Epithelial cell of esophagus (primary cell): ENCODE measurements at places on chromosomes 7 and 10.

GRCh38 chr7:39017369-39017915, 39.7 kb downstream of the POU6F2 start:
- DNase-seq: no peak

GRCh38 chr7:105905910-105906568, 29.6 kb upstream of the ATXN7L1 start:
- no peak for DNase-seq

DNA sequence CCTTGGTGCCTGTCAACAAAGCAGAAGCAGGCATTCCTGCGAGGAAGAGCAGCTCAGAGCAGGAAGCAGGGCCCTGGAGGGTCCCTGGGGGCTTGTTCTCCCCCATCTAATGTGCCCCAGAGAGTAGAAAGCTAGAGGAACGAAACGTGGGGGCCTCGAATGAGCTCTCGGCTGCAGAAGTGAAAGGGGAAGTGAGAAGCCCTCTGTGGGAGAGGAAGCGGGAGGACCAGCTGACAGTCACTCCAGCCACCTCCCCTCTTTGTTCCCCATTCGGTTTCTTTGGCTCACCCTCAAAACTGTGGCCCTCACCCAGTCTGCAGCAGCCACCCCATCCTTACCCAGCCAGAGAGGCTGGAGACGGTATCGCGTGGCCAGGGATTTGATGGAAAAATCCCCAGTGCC, 25.0 kb downstream of the C10orf105 start:
- no peak for DNase-seq

GRCh38 chr10:53719658-53720057, 947.1 kb upstream of the MBL2 start:
- DNase-seq: no peak

- DNase-seq: peak; percentile 1
Observed at GRCh38 chr10:130686689-130687300, 550.6 kb downstream of the GLRX3 start.

DNA sequence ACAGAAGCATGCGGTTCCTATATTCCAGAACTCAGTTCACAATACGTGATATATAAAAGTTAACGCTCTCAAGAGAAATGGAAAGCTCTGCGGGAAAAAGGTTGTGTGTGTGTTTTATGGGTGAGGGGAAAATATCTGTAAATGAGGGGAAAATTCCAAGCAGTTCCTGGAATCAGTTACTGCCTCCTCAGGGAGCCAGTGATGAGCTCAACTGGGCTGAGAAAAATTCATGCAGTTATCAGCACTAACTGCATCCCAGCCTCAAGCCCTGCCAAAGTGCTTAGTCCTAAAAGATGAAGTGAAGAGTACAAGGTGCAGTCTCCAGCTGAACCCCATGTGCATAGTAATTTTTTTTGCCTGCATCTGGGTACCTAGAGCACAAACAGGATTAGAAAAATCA, 191.9 kb downstream of the CDK14 start:
- DNase-seq: no peak

GRCh38 chr7:128323040-128323439, 20.7 kb downstream of the RBM28 start:
- DNase-seq: no peak

- no peak for DNase-seq
Observed at GRCh38 chr7:94367949-94368348, 26.7 kb upstream of the COL1A2 start.

GRCh38 chr10:18583575-18584270, 67.7 kb downstream of the NSUN6 start:
- DNase-seq: no peak

DNA sequence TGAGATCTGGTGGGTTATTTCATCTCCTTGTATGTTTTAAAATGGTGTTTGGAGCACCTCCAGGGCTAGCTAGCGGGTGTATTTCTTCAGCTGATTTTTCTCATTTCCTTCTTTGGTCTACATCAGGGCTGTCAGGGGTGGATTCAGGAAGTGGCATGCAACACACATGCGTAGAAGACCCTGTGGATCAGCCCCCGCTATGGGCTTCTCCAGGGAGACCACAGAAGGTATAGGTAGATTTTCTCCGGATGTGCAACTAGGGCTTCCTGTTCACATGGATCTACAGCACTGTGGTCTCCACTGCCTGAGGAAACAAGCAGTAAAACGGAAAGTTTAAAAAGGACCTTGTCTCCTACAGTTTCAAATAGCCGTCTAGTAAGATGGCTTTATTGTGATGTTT, 10.4 kb downstream of the NUB1 start:
- no peak for DNase-seq

GRCh38 chr7:63039882-63040281, 958.8 kb upstream of the ZNF722 start:
- no peak for DNase-seq

DNA sequence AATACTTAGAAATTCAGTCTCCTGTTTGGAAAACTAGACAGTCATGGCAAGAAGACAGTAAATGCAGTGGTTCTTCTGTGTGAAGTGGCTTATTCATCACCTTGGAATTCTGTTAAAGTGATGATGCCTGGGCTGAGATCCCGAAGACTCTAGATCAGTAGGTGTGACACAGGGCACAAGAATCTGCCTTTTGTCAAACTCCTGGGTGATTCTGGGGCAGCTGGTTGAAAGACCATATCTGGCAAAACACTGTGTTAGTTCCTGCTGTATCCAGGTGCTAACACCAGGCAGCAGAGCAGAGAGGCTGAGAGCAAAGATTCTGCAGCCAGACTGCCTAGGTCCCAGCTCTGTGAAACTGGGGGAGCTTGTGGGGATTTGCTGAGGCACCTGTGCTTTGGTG, 26.5 kb downstream of the MRC1 start:
- peak; percentile 90 for DNase-seq

GRCh38 chr7:45919231-45919784, 1.8 kb downstream of the IGFBP3 start:
- no peak for DNase-seq

DNA sequence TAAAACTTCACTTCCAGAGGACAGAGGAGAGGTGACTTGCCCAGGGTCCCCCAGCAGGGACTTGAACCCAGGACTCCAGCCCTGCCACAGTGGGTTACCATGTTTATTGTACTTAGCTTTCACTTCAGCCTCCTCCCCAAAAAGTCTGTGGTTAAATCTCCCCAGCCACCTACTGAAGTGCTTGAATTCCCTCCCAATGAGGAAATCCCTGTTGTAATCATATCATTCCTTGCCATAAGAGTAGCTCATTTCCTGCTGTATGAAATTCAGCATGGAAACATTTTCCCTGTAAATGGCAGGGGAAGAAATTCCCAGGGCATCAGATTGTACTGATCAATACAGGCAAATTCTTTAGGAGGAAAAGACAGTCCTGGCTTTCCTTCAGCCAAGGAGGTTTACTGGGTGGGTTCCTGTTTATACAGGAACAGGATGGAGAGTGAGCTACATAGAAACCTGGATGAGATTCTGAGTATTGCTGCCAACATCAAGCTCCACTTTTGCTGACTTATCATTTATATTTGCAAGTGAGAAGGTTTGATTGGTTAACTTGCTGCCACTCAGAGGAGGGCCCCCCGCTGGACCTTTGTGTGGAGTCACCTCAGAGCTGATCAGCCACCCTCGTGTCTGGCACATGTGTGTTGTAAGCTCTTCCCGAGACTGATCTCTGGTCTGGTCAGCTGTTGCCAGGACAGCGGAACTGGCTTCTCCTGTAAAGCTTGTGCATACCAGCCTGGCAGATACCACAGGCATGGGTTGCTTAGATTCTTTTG, 16.4 kb upstream of the PDZD8 start:
- DNase-seq: peak; percentile 45

GRCh38 chr7:158842486-158842885, 13.2 kb upstream of the ESYT2 start:
- DNase-seq: no peak

DNA sequence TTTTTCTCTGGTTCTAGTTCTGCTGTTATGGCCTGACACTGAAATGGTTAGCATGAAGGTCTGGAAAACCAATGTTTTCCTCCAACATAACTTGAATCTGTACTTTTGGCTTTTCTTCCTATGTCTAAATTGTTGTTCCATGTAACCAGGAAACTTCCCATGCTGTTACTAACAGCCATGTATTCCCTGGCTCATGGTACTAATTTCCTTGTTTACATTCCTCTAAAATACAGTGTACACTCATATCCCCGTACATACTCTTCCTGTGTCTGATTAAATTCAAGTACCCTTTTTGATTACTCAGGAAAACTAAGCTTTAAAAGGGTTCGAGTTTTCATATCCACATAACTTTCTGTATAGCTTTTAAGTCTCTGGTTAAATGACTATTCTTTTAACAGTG, 12.3 kb upstream of the ACSM6 start:
- peak; percentile 57 for DNase-seq

DNA sequence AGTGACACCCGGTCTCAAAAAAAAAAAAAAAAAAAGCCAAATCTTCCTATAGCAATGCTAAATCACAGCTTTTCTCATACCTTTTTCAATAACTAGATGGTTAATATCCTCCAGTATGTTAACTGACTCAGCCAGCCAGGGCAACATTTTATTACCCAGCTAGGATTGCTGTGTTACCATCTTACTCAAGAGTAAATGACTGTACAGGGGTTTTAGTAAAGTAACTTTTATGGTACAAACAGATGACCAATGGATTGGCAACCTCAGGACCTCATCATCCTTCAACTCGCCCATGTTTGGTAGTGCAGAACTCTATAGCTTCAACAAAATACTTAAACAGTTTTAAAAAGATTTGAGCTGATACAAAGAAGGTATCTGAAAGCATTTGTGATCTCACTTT, 59.5 kb downstream of the HBP1 start:
- no peak for DNase-seq

GRCh38 chr10:18436902-18437301, 214.5 kb downstream of the NSUN6 start:
- DNase-seq: no peak

GRCh38 chr10:122877264-122877663, 2.1 kb downstream of the FAM24B start:
- DNase-seq: peak; percentile 44

DNA sequence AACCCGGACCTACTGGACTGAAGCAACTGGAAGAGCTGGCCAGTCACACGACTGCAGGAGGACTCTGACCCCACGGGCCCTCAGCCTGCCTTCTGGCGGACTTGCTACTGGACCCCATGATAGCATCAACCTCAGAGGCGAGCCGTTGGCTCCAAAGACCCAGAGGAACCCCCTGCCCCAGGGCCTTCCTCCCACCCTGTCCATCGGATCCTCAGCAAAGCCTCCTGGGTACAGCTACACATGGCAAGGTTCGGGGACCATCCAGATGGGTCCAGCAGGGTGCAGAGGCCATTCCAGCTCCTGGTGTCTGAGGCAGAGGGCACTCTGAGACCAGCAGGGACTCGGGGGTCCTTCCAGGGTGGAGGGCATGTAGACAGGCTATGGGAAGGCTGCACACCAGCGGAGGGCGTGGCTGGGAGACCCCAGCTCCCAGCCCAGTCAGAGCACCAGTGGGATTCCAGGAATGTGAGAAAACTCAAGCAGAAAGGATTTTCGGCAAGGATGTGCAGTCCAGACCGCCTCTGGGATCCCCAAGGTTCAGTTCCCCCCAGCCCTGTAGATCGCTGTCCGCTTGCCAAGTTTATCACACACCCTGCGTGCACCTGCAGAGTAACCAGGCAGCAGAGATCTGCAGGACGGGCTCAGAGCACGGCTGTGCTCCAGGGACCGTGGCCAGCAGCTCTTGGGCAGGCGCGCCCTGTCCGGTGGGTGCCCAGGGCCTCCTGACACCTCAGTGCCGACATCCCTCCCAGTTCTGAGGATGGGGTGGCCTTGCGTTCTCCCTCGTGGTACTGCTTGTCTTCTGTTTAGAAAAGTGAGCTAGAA, 89.8 kb upstream of the PPP2R2D start:
- DNase-seq: no peak

DNA sequence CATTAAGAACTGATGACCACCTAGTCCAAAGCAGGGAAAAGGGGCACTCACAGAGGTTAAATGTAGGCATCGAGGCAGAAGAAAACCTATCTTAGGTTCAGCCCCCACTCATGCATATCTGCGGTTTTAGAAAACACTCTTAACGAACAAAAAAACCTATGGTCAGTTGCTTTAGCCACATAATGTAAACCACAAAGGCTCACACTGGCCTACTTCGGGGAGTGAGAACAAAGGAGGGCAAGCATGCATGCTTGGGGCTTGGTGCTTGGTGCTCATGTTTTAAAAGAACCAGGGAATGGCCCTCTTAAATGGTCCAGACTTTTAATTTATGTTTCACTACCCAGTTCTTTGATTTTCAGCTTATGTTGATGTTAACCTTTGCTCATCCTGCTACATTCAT, 14.2 kb downstream of the INSYN2A start:
- DNase-seq: no peak

- no peak for DNase-seq
Observed at GRCh38 chr7:115997221-115997620, 33.3 kb downstream of the TFEC start.

- DNase-seq: no peak
Observed at GRCh38 chr10:124551755-124552154, 90.1 kb downstream of the LHPP start.

DNA sequence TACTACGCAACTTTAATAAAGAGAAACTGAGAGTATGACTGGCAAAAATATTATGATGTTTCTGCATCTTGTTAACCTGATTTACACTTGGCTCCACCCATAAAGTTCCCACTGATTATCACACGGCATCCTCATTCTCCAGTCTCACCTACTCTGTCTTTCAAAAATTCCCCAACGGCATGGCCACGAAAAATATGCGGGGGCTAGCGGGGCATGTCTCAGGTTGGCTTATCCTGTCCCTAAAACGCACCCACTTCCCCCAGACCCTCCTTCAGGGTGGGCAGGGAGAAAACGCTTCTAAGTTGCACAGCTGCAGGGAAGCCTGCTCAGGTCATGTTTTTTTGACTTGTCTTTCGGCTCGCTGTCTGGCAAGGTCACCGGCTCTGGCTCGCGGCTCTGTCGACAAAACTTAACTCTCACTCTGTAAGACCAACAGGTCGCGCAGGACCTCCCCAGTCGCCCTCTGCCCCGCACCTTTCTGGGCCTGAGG, 3.8 kb downstream of the CDK6 start:
- DNase-seq: peak; percentile 33

GRCh38 chr10:15083674-15084501, 4.7 kb downstream of the ACBD7 start:
- no peak for DNase-seq

GRCh38 chr10:88049204-88049603, 185.8 kb downstream of the PTEN start:
- DNase-seq: no peak

DNA sequence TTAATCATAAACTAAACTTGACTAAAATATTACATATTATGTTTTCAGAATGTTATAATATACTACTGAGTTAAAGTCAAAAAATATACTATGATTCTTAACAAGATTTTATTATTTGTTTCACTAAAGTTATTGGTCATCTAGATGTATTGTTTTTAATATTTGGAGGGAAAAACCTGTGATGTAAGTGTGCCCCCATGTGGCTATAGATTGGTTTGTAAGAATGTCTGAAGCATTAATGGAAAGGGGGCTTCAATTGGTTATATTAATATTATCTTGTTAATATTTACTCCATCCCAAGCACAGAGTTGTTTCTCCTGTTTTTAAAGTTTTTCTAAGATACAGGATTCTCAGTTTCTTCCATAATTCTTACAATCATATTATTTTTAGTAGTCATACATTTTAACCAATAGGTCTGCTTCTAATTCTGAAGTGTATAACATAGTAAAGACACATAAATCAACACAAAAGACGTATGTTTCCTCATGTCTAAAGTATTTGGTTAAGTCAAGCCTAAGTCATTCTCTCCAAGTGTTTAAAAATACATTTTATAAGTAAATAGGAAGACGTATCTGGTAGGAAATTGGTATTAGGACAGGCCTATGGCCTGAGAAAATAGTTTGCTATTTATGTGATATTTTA, 58.0 kb downstream of the GNAT3 start:
- peak; percentile 24 for DNase-seq

- DNase-seq: no peak
Observed at GRCh38 chr7:28705350-28705749, 252.8 kb downstream of the TRIL start.
